NCI-H2081 treated with DMSO at 0.1 percent for 48 hours (cell line): ENCODE measurements at places on chromosomes 6 and 20.

DNA sequence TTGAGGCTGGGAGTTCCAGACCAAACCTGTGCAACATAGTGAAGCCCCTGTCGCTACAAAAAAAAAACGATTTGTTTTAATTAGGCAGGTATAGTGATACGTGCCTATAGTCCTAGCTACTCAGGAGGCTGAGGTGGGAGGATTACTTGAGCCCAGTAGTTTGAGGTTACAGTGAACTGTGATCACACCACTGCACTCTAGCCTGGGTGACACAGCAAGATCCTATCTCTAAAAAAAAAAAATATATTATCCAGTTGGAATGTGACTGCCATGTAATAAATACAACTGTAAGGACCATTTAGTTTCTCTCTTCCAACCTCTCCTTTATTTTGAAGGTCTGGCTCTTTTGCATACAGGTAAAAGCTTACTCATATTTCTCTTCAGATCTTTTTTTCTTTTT lies 571.5 kb downstream of the UTRN start:
- no peak for DNase-seq

DNA sequence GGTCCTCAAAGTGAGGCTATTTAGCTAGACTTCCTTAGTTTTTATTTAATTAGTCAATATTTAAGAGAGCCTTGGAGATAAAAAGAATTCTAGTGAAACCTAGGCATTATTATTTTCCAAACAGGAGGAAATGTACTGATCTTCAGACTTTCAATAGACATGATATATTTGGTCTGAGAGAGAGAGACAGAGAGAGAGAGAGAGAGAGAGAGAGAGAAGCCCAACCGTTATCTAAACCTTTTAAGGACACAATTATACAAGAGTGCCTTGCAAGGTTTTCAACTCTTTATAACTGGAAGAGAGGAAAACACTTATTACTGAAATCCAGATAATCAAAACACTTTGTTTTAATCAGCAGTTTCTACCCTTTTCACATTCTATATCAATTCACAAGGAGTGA lies 64.8 kb downstream of the BACH2 start:
- DNase-seq, result no peak

- DNase-seq, result no peak
These were observed 39.2 kb downstream of the PLAGL2 start for GRCh38 chr20:32168184-32168910.

GRCh38 chr6:15841937-15842726 lies 179.3 kb upstream of the DTNBP1 start:
- no peak for DNase-seq

DNA sequence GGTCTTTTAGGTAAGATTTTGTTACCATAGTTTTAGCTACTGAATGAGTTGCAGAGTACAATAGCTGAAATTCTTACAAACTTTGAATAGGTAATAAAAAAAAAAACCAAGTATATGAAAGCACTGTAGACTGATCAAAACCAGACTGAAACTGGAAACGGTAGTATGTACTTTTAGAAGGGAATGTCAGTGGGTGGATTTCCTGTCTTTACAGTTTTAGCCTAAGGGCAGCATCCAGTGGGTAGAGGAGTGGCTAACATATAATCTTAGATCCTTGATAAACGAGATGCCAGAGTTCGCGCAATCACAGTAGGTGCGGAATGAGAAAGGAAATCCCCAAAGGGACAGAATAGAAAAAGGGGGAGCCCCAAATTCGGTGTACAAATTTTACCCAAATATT lies 385.9 kb upstream of the RUNX2 start:
- no peak for DNase-seq

DNA sequence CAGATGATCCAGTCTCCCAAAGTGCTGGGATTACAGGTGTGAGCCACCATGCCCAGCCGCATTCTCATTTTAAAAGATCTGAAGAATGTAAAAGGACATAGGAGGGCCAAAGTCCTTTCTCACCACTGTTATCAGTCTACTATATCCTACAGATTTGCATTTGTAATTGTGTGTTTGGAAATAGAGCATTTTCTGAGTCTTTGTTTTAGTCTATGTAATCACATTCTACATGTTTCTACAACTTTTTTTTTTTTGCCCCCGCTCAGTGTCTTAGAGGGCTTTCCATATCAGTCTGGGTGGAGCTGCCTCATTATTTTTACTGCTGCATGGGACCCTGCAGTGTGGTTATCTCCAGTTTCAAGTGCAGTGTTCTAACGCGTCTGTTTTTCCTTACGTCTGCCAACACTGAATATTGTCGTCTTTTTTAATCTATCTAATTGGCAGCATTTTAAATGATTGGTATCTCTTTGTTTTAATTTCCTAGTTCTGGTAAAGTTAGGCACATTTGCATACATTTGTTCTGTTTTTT lies 7.8 kb downstream of the CUL9 start:
- no peak for DNase-seq

DNA sequence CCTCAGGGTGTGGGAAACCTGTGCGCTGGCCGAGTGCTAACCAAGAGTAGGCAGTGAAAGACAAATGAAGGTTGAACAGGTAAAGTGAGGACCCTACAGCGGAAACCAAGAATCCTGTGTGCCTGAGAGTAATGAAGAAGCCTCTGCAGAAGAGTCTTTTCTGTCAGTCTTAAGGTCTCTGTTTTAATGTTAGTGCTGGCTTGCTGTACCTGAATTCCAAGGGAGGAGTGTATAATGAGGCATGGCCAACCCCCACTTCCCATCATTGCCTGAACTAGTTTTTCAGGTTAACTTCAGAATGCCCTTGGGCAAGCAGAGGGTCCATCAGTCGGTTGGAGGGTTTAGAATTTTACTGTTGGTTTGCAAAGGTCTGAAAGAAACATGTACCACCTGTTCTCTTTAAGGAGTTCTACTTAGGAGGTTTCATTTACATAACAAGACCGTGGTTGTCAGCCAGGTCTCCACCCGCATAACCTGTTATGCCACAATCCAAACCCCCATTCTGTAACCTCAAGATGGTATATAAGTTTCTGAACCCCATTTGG lies 589 bp upstream of the PDCD2 start:
- DNase-seq, result no peak

- no peak for DNase-seq
These were observed 19.2 kb downstream of the UTRN start for GRCh38 chr6:144304223-144304848.

DNA sequence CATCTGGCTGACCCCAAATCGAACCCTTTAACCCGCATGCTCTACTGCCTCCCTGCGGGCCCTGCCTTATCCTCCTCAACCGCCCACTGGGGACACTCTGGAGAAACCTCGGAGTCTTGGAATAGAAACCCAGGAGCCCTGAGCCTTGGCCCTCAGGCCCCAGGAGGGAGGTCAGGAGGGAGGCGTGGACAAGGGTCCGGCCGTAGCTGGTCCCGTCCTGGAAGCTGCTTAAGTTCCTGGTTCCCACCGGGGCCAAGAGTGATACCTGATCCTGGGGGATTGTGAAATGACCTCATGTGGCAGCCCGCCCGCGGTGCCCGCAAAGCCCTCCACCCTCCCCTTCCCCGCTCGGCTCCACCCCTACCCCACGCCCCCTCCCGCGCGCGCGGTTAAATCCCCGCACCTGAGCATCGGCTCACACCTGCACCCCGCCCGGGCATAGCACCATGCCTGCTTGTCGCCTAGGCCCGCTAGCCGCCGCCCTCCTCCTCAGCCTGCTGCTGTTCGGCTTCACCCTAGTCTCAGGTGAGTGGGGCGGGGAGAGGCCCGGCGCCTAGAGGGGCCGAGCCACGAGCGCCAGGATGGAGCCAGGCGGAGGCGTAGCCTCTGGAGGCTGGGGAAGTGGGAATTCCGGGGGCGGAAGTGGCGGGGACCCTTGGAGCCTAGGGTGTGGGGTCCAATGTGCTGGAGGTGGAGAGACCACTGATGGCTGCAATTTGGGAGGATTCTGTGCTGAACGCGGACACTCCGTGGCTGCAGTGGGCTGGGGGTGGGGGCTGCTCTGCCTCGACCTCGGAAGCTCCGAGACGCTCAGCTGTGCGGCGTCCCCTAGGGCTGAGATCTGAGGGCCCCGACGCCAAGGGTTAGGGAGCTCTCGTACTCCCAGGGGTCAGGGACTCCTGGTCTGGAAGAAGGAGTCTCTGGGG lies at the start of gene WFDC2:
TSS of gene WFDC2 (plus strand) at position 418 of the 926 bp plus-strand sequence. CDS start at position 447, 29 bp downstream.
- no peak for DNase-seq

DNA sequence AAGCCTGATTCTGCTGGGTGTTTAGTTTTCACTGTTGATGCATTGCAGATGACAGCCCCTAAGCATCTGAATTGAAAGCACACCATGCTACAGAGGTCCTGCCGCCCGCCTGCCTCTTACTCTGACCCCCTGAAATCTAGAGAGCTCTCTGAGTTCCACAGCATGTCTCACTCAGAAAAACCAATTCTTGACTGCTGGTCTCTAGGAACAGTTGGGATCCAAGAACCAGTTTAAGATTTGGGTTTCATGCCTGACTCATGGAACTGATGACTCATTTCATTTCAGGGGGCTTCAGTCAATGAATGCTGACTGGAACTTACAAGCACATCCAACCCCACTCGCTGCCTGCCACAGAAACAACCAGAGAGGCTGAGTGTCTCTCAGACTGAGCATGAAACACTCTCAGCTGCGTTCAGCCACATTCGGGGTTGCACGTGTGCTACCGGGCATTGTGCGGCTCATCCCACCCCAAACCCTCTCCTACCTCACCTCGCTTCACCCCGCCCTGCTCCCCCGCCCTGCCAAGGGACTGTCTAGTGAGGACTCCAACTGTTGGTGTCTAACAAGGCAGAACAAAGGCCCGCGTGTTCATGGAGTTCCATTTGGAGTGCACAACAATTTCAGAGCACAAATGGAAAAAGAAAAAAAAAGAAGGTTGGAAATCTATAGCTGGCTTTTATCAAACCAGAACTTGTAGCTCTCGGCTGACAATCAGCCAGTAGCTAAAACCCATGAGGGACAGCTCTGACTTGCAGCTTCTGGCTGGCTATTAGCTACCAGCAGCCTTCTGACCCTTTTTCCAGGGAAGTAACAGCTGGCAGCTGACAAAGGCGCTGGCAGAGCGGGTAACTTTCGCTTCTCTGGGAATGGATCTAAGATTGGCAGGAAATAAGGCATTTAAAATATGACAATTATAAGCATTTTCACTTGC lies 20.0 kb upstream of the TRAF3IP2 start:
- DNase-seq, result no peak

DNA sequence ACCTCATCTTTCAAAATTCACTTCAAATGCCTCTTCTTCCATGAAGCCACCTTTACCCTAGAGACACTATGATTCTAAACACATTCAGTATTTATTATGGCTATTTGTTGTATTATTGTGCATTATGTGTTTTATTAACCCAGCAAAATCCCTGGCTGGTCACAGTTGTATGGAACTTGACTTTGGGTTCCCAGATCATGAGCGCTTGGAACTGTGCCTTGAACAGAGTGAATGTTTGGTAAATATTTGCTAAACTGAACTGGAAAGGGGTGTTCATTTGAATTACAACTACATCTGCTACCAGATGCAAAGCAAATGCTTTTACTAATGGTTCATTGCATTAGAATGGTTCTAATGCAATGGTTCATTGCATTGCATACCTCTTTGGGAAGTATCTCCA lies 259.8 kb downstream of the PKHD1 start:
- no peak for DNase-seq

DNA sequence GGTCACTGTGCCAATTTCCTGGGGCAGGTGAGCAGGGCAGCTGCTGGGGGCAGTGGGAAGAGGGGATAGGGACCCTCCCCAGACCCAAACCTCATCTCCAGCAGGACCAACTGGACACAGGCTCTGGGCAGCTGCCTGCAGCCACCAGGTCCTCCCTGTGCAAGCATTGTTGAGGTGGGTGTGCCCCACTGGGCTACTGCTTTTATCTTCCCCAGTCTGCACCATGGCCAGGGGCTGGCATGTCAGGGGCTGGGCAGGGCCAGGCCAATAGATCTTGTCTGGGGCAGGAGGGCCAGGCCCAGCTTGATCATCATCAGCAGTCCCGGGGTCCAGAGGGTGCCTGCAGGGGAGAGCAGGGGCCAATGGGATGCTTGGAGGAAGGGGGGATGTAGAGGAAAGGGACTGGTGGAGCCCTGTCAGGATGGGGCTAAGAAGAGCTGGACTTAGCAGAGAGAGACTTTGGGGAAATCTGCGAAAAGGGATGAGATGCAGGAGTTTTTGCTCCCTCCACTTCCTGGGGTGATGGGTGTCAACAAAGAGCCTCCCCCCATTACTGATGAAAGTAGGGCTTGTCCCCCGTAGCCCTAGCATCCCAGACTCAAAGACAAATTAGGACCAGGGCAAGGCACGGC lies 5.7 kb downstream of the EBF4 start:
- DNase-seq, result no peak

DNA sequence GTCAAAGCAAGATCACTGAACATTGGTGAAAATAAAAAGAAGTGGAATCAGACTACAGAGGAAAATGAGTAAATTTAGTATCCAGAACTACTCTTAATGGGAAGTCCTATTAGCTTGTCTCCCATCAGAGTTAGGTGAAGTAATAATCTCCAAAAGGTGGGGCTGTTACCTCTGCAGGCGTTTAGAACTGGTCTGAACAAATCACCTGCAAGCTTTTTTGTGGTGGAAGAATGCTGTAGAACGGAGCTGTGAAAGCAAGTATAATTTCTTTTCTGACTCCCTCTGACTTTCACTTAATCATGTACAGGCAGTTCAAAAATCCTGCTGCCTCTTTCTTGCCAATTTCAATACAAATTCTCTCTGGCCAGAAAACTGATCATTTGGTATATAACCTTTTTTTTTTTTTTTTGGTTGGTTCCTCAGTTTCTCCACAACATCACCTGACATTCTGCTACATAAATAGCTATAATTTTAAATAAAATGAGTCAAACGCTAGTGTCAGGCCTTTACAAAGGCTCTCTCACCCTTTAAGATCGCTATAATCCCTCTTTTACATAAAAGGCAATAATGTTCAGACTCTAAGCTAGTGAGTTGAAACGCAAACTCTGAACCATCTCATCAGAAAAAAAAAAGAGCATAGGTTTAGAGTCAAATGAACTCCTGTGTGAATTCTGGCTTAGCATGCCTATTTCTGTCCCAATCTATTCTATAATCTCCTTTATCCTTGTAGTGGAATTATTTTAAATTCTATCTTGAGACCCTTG lies 38.8 kb downstream of the CITED2 start:
- no peak for DNase-seq

GRCh38 chr6:136696783-136697364 lies 95.4 kb downstream of the MAP3K5 start:
- no peak for DNase-seq

GRCh38 chr6:34151321-34152041 lies 5.6 kb upstream of the GRM4 start:
- no peak for DNase-seq

DNA sequence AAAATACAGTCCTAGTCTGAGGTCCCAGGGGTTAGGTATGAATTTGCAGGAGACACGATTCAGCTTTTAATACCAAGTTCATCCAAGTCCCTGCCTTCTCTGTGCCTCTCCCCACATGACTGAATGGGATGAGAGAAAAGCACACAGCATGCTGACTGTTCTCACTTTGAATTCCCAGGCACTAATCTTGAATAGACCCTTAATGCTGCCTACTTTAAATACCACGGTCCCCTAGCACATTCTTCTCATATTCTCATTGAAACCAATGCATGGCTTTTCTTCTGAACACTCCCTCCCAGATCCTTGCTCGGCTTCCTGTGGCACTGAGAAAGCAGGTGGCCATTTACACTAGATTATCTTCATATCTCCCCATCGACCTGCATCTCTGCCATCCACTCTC lies 30.1 kb upstream of the SCAF8 start:
- no peak for DNase-seq
